ENCODE measurements at places on chromosomes 5 and 9. TPM values are rescaled to one million over a fixed set of nuclear protein-coding genes. Genes with fewer than 3 reads are reported as not detected.

DNA sequence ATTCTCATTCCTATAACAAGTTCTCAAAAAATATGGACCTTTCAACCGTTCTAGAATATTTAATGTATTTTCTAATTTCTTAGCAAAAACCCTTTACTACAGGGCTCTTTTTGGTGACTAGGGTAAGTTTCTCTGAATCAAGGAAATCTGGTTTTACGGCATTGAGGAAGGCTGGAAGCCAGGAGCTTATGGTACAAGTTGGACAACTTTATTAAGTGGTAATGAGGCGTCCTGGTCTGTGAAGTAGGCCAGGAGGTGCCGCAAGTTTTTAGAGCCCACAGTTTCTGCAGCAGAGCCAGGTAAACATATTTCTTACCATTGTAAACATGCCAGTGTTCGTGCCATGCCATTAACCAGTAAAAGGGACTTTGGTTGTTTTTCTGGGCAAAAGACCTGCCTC lies 14.6 kb upstream of the C1QTNF3 start:
- no peak for DNase-seq
- peaks cover 23% of the 10 kb centered on the region for H3K4me1 ChIP-seq
- H3K27me3 ChIP-seq = no peaks in the 10 kb centered on the region
- no peak overlapping the region for H3K27ac ChIP-seq

GRCh38 chr5:90981821-90982220 lies 401.3 kb downstream of the ARRDC3 start:
- H3K4me1 ChIP-seq = peaks cover 10% of the 10 kb centered on the region
- no peaks in the 10 kb centered on the region for H3K27me3 ChIP-seq
- no peaks in the 10 kb centered on the region for H3K36me3 ChIP-seq
- no peak overlapping the region for H3K27ac ChIP-seq

- H3K4me3 ChIP-seq = no peak overlapping the region
- H3K27ac ChIP-seq = no peak overlapping the region
- H3K36me3 ChIP-seq = peaks cover 9% of the 10 kb centered on the region
- no peak for DNase-seq
- H3K4me1 ChIP-seq = peaks cover 49% of the 10 kb centered on the region
Measured at GRCh38 chr9:33136721-33137670, 30.1 kb downstream of the B4GALT1 start.

Gene MORN5
- total RNA-seq = not detected

Gene MLANA
- total RNA-seq = not detected
